ENCODE measurements at places on chromosomes 11 and 22. TPM values are rescaled to one million over a fixed set of nuclear protein-coding genes. Genes with fewer than 3 reads are reported as not detected.

Gene CD3E
- total RNA-seq = not detected

Gene OR51A4
- not detected for total RNA-seq

Gene WNT7B
- total RNA-seq = not detected

Gene HBG1
- not detected for total RNA-seq

Gene SAA4
- not detected for total RNA-seq

Gene C11orf86
- total RNA-seq = not detected

Gene OR52E8
- not detected for total RNA-seq

Gene CASP5
- not detected for total RNA-seq

Gene ENTHD1
- total RNA-seq = not detected

Gene MS4A12
- not detected for total RNA-seq

Gene FOLH1
- 0.17 TPM for total RNA-seq

Gene GRM5
- total RNA-seq = not detected

Gene OR51B5
- 0.29 TPM for total RNA-seq

Gene HDAC10
- total RNA-seq = 73.3 TPM

Gene DNAJB7
- total RNA-seq = not detected

Gene PTDSS2
- total RNA-seq = 35.9 TPM
